ENCODE measurements at places on chromosomes 11 and 22. TPM values are rescaled to one million over a fixed set of nuclear protein-coding genes. Genes with fewer than 3 reads are reported as not detected.

- DNase-seq = no peak
Observed at GRCh38 chr22:45034821-45035220, 25.0 kb upstream of the PHF21B start.

- DNase-seq = no peak
Observed at GRCh38 chr22:38454353-38455075, 485 bp downstream of the KCNJ4 start.

GRCh38 chr11:13972944-13973343 lies 10.4 kb downstream of the SPON1 start:
- DNase-seq = no peak

Gene MN1
- 7.7 TPM for total RNA-seq

Gene ARHGAP8
- not detected for total RNA-seq
